H7 (cell line): ENCODE measurements at places on chromosomes 2 and 18. TPM values are rescaled to one million over a fixed set of nuclear protein-coding genes. Genes with fewer than 3 reads are reported as not detected.

- no peak for DNase-seq
Measured at GRCh38 chr2:233350708-233351107, 3.6 kb upstream of the DGKD start.

The TMEM163 gene
- total RNA-seq = 0.14 and 0.26 TPM in 2 replicates

The CRYGC gene
- not detected in 2 replicates for total RNA-seq

The EIF2B4 gene
- total RNA-seq = 31.6 and 33.1 TPM in 2 replicates

The CLHC1 gene
- 4.7 and 8.9 TPM in 2 replicates for total RNA-seq

GRCh38 chr2:43469094-43469493, 126.7 kb downstream of the THADA start:
- no peak for DNase-seq

The KCNG2 gene
- total RNA-seq = 0.14 and 0.18 TPM in 2 replicates

DNA sequence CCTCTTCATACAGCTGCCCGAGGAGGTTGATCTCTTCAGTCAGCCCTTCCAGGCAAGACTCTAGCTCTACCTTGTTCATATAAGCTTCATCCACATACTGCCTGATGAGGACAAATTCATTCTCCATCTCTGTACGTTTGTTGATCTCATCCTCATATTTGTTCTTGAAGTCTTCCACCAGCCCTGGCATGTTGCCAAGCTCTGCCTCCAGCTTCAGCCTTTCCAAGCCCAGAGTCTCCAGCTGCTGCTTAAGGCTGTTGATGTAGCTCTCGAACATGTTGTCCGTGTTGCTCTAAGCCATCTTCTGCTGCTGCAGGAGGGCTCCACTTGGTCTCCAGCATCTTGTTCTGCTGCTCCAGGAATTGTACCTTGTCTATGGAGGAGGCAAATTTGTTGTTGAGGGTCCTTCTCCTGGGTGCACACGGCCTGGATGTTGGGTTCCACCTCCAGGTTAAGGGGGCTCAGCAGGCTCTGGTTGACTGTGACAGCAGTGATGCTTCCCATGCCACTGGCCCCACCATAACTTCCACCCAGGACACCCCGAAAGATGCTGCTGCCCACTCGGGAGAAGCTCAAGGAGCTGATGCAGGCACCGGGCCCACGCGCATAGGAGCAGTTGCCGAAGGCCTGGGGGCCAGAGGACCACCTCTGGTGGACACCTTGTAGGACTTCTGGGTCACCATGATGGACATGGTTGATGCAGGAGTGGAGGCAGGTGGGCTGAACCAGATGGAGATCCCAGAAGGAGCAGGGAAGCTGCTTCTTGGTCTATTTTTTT, 30.3 kb downstream of the ICA1L start:
- no peak for DNase-seq

GRCh38 chr2:136327162-136327852, 209.4 kb upstream of the CXCR4 start:
- no peak for DNase-seq

DNA sequence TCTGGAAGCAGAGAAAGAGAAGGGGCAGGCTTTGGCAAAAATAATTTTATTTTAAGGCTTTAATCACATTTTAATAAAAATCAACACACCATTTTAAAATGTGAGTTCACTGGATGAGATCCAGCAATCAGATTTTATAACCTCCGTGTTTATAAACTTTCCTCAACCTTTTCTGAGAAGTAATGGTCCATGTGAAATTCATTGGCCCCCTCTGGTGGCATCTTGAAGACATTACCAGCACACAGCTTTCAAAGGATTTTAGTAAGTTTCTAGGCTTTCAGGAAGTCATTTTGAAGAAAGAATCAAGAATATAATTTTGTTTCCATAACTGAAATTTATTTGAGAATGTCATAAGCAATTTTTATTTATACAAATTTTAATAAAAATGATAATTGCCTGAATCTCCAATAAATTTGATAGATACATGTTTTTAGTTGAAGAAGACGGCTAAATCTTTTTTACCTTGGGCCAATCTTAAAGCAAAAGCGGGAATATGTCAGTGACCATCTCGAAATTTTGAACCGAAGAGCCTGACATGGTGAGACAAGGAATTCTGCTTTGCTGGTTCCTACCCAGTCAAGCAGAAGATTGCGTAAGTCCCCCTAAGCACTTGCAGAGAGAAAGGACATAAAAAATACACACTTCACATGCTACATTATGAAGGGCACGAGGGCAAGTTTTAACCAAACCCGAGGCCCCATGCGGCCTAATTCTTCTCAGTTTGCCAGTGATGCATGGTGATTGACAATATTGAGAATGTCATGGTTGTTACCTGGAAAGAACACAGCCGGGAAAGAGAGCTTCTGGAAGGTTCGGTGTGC, 128.4 kb upstream of the CBLN2 start:
- DNase-seq = peak; percentile 62

The IL1RL1 gene
- not detected in 2 replicates for total RNA-seq

The LOXHD1 gene
- 0.03 and 0.07 TPM in 2 replicates for total RNA-seq

The GPAT2 gene
- total RNA-seq = 0.14 and 0.44 TPM in 2 replicates

The HSBP1L1 gene
- total RNA-seq = 1.6 and 2.8 TPM in 2 replicates
